ENCODE measurements at places on chromosomes 7 and 10.

GRCh38 chr10:93274419-93274818, 200.7 kb downstream of the CYP26A1 start:
- no peaks in the 10 kb centered on the region for H3K36me3 ChIP-seq
- H3K4me3 ChIP-seq: no peak overlapping the region
- no peaks in the 10 kb centered on the region for H3K27me3 ChIP-seq
- no peak overlapping the region for H3K27ac ChIP-seq

- H3K4me3 ChIP-seq: no peak overlapping the region
- H3K36me3 ChIP-seq: no peaks in the 10 kb centered on the region
- H3K27me3 ChIP-seq: no peaks in the 10 kb centered on the region
- DNase-seq: peak; percentile 54
- no peak overlapping the region for H3K27ac ChIP-seq
Observed at GRCh38 chr10:133464582-133465031, 10.9 kb downstream of the SCART1 start.

- H3K36me3 ChIP-seq: peaks cover 13% of the 10 kb centered on the region
- H3K27ac ChIP-seq: no peak overlapping the region
- peaks cover 23% of the 10 kb centered on the region for H3K4me1 ChIP-seq
- peak; percentile 55 for DNase-seq
Observed at GRCh38 chr7:1563981-1564602, 5.7 kb downstream of the PSMG3 start.

DNA sequence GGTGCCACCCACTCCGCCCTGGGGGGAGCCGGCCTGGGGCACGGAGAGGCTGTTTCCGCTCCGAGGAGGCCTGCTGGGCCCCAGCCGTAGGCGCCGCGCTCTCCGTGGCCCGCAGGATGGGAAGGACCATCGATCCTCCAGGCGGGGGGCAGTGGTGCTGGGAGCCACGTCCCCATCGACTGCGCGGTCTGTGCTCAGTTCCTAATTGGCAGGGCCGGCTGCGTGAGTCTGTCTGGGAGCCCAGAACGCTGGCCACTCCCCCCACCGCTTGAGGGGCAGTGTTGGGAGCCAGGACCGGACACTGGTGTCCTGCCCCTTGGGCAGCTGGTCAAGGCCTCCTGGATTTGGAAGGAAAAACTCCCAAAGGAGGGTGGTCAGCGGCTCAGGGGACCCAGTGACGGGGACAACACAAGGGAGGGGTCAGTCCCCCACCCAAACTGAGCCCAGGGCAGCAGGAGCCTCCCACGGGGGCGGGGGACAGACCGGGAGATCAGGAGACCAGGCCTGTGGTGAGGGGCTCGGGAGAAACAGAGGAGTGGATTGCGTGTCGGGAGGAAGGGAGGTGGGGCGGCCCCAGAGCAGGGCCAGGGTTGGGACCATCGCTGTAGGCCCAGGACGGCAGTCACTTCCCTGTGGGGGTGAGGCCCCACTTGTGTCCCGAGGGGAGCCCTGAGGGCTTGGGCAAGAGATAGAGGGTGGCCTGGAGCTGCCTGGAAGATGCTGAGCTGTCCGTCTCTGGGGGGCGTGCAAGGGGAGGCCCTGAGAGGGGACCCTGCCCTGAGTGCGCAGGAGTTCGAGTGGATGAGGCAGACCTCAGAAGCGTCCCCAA, 89.0 kb downstream of the UNCX start:
- no peak overlapping the region for H3K4me3 ChIP-seq
- H3K27me3 ChIP-seq: peaks cover 30% of the 10 kb centered on the region
- H3K4me1 ChIP-seq: no peaks in the 10 kb centered on the region

DNA sequence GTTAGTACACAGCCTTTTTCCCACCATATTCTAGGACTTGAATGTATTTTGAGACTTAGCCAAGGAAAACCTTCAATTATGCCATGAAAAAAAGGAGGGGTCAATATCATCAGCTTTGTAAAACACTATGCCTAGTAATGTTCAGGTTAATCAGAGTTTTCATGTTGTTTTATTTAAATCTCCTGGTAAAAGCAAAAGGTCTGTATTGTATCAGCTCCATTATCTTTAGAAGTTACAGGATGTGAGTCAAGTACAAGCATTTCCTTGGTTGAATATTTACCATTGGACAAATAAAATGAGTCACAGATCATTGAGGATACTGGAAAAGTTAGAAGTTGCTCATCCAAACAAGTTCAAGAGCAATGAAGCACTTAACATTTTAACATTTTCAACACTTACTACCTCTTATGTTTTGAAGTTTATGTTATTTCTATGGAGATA, 89.9 kb upstream of the CAPZA2 start:
- no peak overlapping the region for H3K4me3 ChIP-seq
- DNase-seq: peak; percentile 72
- H3K4me1 ChIP-seq: peaks cover 36% of the 10 kb centered on the region
- H3K27me3 ChIP-seq: no peaks in the 10 kb centered on the region
- H3K36me3 ChIP-seq: peaks cover 45% of the 10 kb centered on the region
- H3K27ac ChIP-seq: peak overlapping the region; percentile 54

DNA sequence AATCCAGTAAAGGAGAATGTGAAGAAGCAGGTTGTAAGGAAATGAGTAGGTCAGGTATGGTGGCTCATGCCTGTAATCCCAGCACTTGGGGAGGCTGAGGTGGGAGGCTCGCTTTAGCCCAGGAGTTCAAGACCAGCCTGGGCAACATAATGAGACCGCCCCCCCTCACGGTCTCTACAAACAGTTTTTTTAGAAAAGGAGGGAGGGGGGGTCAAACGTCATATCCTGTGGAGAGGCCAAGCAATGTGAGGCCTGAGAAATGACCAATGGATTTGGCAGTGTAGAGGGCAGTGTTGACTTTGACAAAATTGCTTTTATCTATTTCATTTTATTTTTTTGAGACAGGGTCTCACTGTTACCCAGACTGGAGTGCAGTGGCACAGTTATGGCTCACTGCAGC, 2.3 kb upstream of the DNAJB12 start:
- no peaks in the 10 kb centered on the region for H3K36me3 ChIP-seq
- no peak overlapping the region for H3K4me3 ChIP-seq
- H3K27ac ChIP-seq: no peak overlapping the region
- no peaks in the 10 kb centered on the region for H3K27me3 ChIP-seq

DNA sequence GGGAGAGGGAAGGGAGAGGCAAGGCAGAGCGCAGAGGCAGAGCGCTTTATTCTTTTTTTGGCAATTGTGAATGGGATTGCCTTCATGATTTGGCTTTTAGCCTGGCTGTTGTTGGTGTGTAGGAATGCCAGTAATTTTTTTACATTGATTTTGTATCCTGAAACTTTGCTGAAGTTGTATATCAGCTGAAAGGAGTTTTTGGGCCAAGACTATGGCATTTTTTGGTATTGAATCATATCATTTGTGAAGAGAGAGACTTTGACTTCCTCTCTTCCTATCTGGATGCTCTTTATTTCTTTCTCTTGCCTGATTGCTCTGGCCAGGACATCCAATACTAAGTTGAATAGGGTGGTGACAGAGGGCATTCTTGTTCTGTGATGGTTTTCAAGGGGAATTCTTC, 291.3 kb downstream of the REEP3 start:
- H3K4me1 ChIP-seq: no peaks in the 10 kb centered on the region
- no peaks in the 10 kb centered on the region for H3K27me3 ChIP-seq
- no peak overlapping the region for H3K4me3 ChIP-seq
- no peak for DNase-seq

DNA sequence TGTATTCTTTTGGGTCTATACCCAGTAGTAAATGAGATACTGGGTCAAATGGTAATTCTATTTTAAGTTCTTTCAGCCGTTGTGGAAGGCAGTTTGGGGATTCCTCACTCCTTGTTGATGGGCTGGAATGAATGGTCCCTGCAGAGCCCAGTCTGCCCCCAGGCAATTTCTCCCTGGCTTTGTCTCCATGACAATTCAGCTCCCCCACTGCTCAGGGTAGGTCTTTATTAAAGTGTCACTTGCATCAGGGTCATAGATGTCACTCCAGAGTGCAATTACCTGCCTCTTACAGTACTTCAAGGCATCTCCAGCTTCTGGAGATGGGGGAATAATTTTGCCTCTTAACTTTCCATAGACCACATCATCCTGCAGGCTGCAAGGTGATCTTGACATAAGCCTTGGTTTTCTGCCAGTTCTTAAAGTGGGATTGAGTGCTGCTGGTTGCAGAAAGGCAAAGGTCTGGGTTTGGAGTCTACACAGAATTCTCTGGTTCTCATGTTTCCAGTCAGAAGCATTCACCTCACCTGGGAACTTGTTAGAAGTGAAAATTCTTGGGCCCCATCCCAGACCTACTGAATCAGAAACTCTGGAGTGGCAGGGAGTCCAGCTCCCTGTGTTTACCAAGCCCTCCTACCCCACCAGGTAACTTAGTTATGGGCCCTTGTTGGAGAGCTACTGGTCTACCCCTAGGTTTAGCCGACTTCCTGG, 442.4 kb downstream of the GALNT17 start:
- no peak for DNase-seq
- no peak overlapping the region for H3K4me3 ChIP-seq
- H3K36me3 ChIP-seq: no peaks in the 10 kb centered on the region
- no peaks in the 10 kb centered on the region for H3K27me3 ChIP-seq
- H3K27ac ChIP-seq: no peak overlapping the region

DNA sequence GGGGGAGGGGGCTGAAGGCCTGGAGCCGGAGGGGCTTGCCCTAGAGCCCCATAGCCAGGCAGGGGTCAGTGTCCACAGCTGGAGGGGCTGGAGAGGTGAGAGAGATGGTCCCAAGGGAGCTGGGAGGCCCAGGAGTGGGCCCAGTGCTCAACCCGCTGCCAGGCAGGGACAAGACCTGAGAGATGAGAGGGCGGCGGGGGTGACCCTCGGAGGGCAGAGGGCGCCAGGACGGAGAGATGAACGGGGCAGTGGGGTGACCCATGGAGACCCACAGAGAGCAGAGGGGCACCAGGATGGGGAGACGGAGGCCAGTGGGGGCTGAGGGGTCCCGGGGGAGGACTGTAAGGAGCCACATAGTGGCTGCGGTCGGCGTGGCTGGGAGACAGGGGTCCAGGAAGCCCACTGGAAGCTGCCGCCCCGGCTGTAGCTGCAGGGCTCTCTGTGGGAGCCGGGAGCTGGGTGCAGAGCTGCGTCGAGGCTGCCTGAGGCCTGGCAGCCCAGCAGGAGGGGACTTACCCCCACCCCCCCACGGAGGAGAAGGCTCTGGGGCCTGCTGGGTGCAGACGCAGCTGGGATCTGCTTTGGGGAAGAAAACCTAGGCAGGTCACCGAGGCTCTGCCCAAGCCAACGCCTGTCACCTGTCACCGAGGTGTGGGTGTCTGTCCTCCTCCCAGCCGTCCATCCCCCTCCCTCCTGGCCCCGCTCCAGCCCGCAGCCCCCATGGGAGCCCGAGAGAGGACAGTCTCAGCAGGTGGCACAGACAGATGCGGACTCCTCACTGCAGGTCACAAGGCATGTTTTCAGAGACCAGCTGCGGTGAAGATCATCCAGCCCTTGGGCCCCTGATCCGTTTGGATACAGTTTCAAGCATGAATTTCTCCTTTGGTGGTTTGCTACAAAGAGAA, 25.1 kb downstream of the PWWP2B start:
- H3K27me3 ChIP-seq: no peaks in the 10 kb centered on the region
- H3K36me3 ChIP-seq: no peaks in the 10 kb centered on the region
- peaks cover 9% of the 10 kb centered on the region for H3K4me1 ChIP-seq
- peak overlapping the region; percentile 45 for H3K4me3 ChIP-seq
- peak overlapping the region; percentile 63 for H3K27ac ChIP-seq
- DNase-seq: no peak

DNA sequence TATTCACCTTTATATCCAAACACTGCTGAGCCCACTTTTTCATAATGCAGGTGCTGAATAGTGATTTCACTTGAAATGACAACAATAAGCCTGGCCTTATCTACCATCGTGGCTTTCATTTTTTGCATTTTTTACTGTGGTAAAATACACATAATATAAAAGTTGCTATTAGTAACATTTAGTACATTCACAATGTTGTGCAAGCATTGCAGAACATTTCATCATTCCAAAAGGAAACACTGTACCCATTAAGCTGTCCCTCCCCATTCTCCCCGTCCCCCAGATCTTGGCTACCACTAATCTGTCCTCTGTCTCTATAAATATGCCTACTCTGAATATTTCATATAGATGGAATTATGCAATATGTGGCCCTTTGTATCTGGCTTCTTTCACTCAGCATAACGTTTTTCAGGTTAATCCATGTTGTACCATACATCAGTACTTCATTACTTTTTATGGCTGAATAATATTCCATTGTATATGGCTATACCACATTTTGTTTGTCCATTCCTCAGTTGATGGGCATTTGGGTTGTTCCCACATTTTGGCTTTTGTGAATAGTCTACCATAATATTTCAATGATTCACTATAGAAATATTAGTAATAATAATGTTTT, 68.5 kb upstream of the ARID5B start:
- no peaks in the 10 kb centered on the region for H3K36me3 ChIP-seq
- no peak overlapping the region for H3K4me3 ChIP-seq
- peak overlapping the region; percentile 17 for H3K27ac ChIP-seq
- H3K4me1 ChIP-seq: peaks cover 38% of the 10 kb centered on the region
- no peaks in the 10 kb centered on the region for H3K27me3 ChIP-seq

DNA sequence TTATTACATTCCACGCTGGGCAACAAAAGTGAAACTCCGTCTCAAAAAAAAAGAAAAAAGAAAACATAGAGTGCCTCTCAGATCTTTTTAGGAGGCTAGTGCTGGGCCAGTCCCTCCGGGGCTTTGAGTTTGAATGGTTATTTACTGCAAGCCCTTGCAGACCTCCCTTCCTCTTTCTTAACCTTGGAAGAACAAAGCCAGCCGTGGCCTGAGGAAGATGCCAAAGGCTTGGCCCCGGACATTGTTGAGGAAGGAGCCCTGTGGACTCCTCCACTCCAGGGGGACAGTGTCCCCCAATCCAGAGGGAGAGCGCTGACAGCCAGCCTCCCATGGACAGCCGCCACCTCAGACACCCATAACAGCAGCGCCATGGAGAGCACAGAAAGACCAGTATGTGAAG, 5.0 kb downstream of the TSPAN33 start:
- H3K27ac ChIP-seq: no peak overlapping the region
- DNase-seq: no peak
- H3K4me3 ChIP-seq: no peak overlapping the region
- no peaks in the 10 kb centered on the region for H3K36me3 ChIP-seq
- H3K27me3 ChIP-seq: peaks cover 64% of the 10 kb centered on the region

DNA sequence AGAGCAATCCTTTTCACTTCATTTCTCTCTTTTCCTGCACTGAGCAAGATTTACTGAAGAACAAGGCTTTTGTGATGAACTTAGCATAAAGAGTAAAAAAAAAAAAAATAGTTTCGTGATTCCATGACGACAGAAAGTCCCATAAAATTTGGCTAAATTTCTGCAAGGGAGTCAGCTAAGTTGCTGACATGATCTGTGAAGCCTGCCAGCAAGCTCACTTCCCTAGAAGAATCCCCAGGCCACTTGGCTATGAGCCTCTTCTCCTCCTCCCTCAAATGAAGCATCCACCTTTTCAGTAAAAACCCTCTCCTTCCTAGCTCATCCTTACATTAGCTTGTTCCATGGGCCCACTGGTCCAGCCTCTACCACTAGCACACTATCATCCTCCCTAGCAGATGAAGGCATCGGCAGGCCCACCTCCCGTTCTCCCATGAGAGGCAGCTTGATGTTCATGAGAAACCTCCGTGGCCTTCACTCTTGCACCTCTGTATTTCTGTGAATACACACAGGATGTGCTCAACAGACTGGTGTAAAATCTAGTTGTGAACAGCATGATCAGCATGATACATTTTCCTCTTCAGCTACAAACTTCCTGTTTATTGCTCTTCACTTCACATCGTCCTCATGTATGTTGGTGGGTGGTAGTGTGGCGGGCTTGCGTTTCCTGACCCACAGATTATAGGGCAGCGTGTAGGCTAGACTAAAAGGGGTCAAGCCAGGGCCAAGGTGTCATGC, 30.9 kb downstream of the GIMAP8 start:
- no peak overlapping the region for H3K4me3 ChIP-seq
- no peaks in the 10 kb centered on the region for H3K27me3 ChIP-seq
- no peaks in the 10 kb centered on the region for H3K36me3 ChIP-seq
- DNase-seq: no peak
